ENCODE measurements at places on chromosomes 2 and 18. TPM values are rescaled to one million over a fixed set of nuclear protein-coding genes. Genes with fewer than 3 reads are reported as not detected.

DNA sequence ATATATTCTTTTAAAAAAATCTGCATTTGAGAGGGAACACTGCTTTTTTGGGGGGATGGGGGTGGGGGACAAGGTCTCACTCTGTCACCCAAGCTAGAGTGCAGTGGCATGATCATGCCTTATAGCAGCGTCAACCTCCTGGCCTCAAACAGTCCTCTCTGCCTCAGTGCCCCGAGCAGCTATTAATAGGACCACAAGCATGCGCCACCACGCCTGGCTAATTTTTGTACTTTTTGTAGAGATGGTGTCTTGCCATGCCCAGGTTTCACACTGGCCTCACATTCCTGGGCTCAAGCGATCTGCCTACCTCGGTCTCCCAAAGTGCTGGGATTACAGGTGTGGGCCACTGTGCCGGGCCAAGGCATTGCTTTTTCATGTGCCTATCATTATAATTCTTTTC is 154.2 kb downstream of the ATAD2B start:
- no peaks in the 10 kb centered on the region for H3K4me1 ChIP-seq
- no peaks in the 10 kb centered on the region for H3K27me3 ChIP-seq
- no peak for DNase-seq
- peaks cover 38% of the 10 kb centered on the region for H3K36me3 ChIP-seq

The KCNG2 gene
- not detected for total RNA-seq

The ARHGAP15 gene
- total RNA-seq, result 3.8 TPM

DNA sequence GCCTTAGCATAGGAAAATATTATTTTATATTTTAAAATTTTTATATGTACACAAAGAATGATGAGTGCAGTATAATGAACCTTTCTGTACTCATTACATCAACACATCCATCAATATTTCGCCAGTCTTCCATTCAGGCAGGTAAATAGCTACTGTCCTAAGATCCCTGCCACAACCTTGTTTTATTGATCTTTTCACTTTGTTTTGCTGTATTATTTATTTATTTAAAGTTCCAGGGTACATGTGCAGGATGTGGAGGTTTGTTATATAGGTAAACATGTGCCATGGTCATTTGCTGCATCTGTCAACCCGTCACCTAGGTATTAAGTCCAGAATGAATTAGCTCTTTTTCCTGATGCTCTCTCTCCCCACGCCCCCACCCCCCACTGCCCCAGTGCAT is 64.6 kb downstream of the INHBB start:
- H3K4me3 ChIP-seq, result no peak overlapping the region
- no peaks in the 10 kb centered on the region for H3K36me3 ChIP-seq
- no peak for DNase-seq
- H3K27ac ChIP-seq, result no peak overlapping the region

DNA sequence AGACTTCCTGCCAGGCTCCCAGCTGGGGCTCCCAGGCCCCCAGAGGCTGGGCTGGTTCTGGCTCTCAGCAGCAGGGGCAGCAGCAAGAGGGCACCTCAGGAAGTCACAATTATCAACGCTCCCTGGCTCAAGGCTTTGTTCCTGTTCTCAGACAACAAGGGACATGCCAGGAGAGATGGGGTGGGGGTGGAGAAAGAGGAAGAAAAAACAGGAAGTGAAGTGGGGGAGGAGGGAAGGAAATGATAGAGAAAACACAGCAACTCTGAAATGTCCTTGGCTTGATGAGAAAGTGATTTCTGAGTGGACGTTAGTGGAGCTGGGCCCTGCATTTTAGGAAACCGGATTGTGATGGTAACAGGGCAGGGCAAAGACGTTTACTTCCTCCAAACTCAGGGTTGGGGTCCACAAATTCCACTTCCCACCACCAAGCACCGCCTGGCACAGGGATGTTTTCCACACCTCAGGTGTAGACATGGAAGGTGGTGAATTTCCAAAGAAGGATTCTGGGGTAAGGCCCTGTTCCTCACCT is 40.4 kb downstream of the CYRIA start:
- no peaks in the 10 kb centered on the region for H3K27me3 ChIP-seq
- H3K4me3 ChIP-seq, result no peak overlapping the region
- H3K4me1 ChIP-seq, result peaks cover 38% of the 10 kb centered on the region
- no peaks in the 10 kb centered on the region for H3K36me3 ChIP-seq
- no peak for DNase-seq

The CROCC2 gene
- not detected for total RNA-seq

GRCh38 chr2:104164721-104165252 is 689.1 kb upstream of the POU3F3 start:
- H3K4me1 ChIP-seq, result no peaks in the 10 kb centered on the region
- no peaks in the 10 kb centered on the region for H3K27me3 ChIP-seq
- no peaks in the 10 kb centered on the region for H3K36me3 ChIP-seq
- H3K27ac ChIP-seq, result no peak overlapping the region
- H3K4me3 ChIP-seq, result no peak overlapping the region
- DNase-seq, result no peak
